ENCODE measurements at places on chromosomes 16 and 17.

DNA sequence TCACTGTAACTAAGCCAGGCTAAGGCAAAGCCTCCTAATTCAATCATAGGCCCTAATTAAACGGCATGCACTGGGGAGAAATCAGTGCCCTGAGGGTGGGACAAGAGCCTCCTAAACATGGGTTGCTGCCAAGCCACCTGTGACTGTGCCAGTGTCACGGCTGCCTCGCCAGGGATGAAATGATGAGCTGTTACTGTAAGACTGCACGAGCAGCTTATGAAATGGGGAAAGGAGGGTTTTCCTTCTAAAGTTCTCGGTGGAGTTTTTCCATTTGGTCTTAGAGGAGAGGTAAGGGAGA lies 12.7 kb downstream of the TMEM11 start:
- no peak for DNase-seq

GRCh38 chr17:35313875-35314409 lies 59.5 kb downstream of the SLFN11 start:
- no peak for DNase-seq

- no peak for DNase-seq
These were observed 1.4 kb downstream of the NT5C start for GRCh38 chr17:75130059-75130631.

DNA sequence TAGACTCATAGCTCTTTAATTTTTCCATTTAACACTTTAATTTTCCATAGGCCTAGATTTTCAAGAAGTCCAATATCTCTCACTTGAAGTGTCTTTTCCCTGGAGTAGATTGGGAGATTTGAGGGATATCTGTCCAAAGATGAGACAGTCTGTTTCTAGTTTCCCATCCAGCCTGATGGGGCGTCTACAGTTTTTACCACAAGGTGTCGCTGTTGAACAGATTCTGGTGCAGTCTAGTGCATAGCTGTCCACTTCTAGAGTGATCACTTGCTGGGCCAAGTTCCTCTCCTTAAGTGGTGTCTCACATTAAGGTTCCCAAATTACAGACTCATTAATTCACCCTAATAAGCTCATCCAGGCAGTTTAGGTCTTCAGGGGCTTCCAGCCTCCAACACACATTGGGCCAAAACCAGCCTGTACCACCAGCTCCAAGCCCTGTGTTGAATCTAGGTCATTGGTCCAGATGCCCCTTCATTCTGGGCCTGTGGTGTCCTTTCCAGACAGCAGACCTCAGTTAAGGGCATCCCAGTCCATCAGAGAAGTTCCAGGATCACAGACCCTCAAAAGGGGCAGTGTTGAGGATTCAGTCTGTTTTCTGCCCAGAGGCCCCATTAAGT lies 9.4 kb downstream of the SNX20 start:
- no peak for DNase-seq

DNA sequence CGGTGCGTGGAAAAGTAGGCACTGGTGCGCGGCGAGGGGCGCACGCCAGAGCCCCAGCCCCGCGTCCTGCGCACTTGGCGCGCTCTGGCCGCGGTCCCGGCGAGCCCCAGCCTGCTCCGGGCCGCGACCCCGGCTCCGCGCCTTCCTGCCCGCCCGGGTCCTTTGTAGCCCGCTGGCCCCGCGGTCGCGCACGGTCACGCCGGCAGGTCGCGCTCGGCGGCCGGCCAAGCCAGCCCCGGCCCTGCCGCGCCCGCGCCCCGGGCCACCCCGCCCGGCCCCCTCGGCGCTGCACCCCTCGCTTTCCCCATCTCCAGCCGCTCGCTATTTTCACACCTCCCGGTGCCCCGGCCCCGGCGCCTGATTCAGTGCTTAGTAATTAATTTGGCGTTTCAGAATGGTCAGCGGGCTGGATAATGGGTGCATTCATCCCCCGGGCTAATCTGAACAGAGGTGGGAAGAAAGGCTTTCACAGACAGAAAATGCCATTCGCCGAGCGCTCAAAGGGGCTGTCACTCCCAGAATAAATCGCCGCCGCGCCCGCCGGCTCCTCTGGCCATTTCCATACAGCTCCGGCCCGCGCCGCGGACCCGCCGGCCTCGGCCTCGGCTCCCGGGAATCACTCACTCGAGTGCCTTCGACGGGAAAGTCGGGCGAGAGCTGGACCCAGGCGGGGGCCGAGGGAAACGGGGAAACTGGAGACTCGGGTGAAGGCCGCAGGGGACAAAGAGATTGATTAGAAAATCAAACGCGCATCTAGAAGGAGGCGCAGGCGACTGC lies 17.8 kb upstream of the NTN1 start:
- DNase-seq, result no peak

DNA sequence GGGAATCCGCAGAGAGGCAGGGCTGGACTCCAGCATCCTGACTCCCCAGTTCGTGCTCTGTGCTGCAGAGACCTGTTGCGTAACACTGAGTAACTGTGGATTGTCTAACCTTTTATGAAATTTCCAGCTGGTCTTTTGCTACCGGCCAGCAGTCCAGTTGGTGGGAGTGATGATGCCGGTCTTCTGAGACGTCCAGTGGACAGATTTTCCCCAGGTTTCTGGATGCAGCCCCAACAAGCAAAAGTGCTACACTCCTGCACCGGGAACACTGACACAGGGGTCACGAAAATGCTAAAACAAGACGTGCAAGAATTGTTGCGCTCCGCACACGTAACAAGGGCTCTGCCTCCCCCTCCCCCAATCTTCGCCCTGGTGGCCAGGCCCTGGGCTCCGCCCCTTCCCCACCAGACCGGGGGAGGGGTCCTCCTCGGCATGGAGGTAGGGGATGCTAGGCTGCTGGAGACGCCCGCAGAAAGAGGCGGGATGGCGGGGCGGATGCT lies 701 bp upstream of the MRC2 start:
- DNase-seq, result no peak

DNA sequence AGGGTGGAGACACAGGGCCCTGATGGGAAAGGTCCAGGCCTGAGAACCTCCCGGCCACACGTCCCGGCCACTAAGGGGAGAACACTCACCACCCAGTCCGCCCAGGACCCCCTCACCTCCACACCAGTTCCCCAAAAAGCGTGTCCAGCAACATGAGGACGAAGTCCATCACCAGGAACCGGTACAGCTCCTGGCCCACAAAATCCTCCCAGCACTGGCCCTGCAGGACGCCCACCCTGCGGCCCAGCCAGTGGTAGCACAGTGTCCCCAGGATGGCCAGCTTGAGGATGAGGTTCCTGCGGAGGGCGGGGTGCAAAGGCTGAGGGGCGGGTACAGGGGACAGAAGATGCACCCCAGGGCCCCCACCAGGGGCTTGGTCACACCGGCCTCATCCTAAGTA lies 8.0 kb downstream of the TMC6 start:
- no peak for DNase-seq

- no peak for DNase-seq
These were observed 188.2 kb downstream of the SPECC1 start for GRCh38 chr17:20197272-20197926.

GRCh38 chr17:36602030-36602748 lies 806 bp downstream of the MRM1 start:
- no peak for DNase-seq

GRCh38 chr16:61540216-61540615 lies 496.0 kb downstream of the CDH8 start:
- no peak for DNase-seq

- no peak for DNase-seq
These were observed 70.6 kb upstream of the CLEC3A start for GRCh38 chr16:77951788-77952187.

DNA sequence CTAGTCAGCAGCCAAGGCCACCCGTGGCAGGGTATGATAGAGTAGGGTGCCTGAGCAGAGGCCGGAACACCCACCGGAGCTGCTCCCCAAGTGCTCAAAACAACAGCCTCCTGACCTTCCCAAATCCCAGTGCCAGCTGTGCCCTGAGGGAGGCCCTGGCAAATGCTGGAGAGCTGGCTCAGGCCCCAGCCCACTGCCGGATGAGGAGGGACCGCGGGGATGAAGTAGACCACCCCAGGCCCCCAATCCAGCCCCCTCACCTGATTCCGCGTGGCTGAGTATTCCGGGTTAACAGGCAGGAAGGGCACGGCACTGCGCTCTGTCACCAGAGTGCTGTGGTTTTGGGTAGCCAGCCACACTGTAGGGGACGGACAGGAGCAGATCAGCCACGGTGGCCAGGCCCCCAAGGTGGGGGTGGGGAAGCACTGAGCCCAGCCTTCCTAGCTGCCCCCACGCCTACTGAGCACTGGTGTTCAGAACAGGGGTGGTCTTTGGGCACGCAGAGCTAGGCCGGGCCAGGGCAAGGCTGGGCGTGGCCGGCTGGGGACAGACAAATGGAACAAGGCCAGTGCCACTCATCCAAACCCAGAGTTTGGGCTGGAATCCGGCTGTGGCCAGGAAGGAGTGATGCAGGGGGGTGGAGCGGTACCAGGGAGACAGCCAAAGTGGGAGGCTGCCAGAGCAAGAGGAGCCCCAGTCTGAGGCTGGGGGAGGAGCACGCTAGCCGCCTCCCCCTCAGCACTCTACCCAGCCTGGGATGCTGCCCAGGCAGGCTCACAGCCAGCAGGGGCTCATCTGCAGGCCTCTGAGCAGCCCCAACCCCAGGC lies 9.1 kb downstream of the TP53I13 start:
- DNase-seq, result no peak

GRCh38 chr16:52544703-52545102 lies 2.2 kb downstream of the TOX3 start:
- no peak for DNase-seq

Data from stimulated activated CD8-positive, alpha-beta memory T cell treated with anti-CD3 and anti-CD28 coated beads, Interleukin-15, amount 100 ng/mL, for 1 hour (primary cell).